Stomach (tissue), 19 donors: ENCODE measurements at places on chromosomes 2 and 18. TPM values are rescaled to one million over a fixed set of nuclear protein-coding genes. Genes with fewer than 3 reads are reported as not detected.

Gene CFAP65
- not detected for polyA plus RNA-seq

Gene FOSL2
- 27.6 TPM for polyA plus RNA-seq

Gene NPHP1
- polyA plus RNA-seq, result 3.9 TPM

Gene NCK2
- 45.5 TPM for polyA plus RNA-seq

Gene CREG2
- polyA plus RNA-seq, result not detected

Gene CRYGD
- polyA plus RNA-seq, result not detected

GRCh38 chr18:9871244-9871746, 14.5 kb upstream of the TXNDC2 start:
- no peak for DNase-seq

DNA sequence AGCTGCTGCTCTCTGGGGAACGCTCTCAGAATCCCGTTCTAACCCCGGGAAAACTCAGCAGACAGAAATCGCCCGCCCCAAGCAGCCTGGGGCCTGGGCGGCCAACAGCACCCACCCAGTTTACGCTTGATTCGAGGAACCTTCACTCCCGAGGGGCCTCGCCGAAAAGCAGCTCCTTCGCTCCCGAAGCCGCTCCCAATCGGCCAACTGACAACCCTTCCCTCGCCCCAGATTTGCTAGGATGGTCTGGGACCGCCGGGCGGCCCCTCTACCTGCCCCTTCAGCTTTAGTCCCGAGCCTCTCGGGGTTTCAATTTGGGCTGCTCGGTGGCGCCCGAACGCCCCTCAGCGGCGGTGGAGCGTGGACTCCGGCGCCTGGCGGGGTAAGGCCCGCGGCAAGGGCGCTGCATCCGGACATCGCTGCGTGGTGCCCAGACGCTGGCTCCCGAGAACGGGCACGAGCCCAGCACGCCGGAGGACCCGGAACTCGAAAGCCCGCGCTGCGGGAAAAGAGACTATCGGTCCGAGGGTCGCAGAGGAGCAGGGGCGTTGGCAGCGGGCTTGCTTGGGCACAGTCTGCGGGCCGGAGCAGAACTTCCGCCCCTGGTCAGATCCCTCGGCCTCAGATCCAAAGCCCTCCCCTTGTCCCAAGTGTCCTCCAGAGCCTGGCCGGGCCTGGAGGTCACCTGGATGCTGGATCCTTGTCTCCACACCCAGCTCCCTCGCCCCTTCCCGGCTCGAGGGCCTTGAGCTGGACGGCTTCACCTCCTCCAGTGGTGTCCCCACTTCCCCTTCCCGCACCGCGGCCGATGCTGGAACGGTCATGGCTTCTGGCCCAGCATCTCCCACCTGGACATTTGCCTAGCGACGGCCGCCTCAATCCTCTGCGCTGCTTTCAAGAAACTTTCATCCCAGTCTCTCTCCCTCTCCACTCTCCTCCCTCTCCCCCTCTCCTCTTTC, 3.0 kb upstream of the OTX1 start:
- no peak for DNase-seq

- no peak for DNase-seq
These were observed 40.7 kb downstream of the PARD3B start for GRCh38 chr2:204585930-204586329.

- DNase-seq, result no peak
These were observed 1016.4 kb upstream of the CRIM1 start for GRCh38 chr2:35339211-35339610.

DNA sequence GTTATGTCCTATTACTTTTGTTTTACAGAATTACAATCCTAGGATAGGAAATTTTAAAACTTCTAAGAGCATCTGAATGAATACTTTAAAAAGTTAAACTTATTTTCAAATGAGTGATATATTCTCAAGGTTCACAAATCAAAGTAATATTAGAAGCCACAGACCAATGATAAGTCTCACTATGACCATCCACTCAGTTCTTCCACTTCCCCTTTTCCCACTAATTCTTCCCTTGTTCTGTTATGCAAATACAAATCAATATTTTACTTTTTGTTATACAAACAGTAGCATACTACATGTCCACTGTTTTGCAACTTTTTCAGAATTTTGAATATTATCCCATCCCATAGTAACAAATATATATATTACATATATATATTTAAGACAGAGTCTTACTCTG, 20.2 kb downstream of the USP37 start:
- no peak for DNase-seq

DNA sequence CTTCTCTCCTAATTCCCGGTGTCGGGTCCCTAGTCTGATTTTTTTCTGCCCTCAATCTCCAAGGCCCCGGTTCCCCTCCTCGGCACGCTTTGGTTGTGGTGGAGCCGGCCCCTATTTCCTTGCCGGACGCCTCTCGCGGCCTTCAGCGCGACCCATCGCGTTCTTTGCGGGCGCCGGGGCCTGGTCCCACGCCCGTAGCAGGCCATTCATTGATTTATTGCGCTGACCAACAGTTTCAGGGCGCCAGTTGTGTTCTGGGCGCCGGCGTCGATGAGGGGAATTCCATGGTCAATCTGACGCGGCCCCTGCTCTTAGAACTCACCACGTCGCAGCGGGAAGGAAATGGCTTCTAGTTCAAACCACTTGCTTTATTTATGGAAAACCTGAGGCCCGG, 396 bp downstream of the CNOT9 start:
- DNase-seq, result peak; percentile 40

- no peak for DNase-seq
These were observed 1.5 kb upstream of the TTC39C start for GRCh38 chr18:24013051-24013450.

DNA sequence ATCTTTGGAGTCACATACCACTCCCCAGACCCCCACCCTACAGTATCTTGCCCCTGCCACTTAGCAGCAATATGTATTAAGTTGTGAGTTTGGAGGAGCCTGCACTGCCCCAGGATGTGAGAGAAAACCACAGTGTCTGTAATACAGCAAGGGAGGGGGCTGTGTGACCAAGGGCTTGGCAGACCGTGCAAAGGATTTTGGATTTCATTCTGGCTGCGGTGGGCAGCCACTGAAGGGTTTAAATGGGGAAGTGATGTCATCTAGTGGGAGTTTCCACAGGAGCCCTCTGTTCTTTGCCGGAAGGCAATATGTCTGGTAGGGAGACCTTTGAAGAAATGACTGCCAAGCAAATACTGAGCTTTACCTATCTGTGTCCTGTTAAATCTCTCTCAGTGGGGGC, 202.4 kb downstream of the FHOD3 start:
- DNase-seq, result no peak

GRCh38 chr2:153101187-153101586, 377.4 kb downstream of the RPRM start:
- peak; percentile 13 for DNase-seq

- DNase-seq, result no peak
These were observed 154.4 kb upstream of the SMAD2 start for GRCh38 chr18:48084858-48085257.

DNA sequence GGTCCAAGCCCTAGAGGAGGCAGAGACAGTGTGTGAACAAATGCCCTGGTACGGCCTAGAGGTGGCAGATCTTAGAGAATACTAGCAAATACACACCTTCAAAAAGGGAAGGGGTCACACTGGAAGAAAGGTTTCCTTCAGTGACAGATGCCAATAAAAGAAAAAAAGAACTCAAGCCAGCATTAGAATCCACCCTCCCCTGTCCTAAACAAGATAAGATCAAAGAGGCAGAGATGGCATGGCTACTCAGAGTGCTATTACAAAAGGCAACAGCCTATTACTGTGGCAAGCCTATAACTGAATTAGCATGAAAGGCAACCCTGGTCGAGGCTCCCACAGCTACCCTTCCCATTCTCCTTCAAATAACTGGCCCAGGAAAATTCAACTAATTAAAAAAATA, 69.6 kb downstream of the SMC6 start:
- no peak for DNase-seq

DNA sequence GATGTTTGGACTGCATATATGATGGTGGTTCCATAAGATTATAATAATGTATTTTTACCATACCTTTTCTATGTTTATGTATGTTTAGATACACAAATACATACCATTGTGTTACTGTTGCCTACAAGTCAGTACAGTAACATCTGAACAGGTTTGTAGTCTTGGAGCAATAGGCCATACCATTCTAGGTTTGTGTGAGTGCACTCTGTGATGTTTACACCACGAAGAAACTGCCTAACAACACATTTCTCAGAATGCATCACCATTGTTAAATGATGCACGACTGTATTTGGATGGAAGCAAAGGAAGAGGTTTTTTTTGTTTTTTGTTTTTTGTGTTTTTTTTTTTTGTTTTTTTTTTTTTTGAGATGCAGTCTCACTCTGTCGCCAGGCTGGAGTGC, 9.5 kb downstream of the DUSP19 start:
- DNase-seq, result no peak

DNA sequence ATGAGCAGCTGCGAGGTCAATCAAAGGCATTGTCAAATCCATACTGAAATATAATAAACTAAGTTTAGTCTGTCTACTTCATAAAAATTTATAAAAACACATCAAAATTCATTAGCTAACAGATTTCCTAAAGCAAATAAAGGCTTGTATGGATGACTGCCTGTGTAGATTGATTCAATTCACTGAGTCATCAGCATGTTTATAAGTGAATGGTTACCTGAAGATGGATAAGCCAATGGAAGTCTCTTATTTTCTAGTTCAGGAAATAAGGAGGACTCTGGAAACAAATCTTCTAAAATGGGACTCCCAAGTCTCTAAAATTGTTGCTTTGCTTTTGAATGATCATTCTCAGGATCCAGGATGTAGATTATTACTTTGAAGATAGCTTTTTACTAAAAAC, 57.0 kb upstream of the HNRNPA3 start:
- no peak for DNase-seq

DNA sequence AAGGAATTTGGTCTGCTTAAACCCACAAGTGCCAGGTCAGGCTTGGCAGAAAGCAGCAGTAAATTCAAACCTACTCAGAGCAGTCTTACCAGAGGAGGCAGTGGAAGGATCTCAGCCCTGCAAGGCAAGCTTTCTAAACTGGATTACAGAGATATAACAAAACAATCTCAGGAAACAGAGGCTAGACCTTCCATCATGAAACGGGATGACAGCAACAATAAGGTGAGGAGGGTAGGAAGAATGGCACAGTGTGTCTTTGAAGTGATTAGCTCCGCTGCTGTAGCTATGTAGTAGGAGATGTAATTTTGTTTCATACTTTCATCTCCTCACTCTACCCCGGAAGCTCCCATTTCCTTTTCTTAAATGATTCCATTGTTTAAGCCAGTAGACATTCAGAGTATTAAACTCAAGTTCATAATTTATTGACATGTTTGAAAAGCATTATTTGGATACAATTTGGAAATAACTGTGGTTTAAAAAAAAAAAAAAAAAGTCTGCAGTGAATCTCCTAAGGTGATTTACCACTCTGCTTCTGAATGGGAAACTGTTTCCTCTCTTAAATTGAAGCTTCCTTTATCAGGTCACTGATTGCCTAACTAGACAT, 29.4 kb upstream of the DYSF start:
- DNase-seq, result peak; percentile 2

GRCh38 chr2:166230024-166230723, 102.4 kb upstream of the SCN1A start:
- peak; percentile 48 for DNase-seq

GRCh38 chr18:40414155-40414754, 1540.8 kb upstream of the PIK3C3 start:
- DNase-seq, result no peak

- DNase-seq, result no peak
These were observed 35.8 kb upstream of the GRB14 start for GRCh38 chr2:164657129-164657528.

- no peak for DNase-seq
These were observed 283.2 kb upstream of the MEX3C start for GRCh38 chr18:51480407-51481261.

DNA sequence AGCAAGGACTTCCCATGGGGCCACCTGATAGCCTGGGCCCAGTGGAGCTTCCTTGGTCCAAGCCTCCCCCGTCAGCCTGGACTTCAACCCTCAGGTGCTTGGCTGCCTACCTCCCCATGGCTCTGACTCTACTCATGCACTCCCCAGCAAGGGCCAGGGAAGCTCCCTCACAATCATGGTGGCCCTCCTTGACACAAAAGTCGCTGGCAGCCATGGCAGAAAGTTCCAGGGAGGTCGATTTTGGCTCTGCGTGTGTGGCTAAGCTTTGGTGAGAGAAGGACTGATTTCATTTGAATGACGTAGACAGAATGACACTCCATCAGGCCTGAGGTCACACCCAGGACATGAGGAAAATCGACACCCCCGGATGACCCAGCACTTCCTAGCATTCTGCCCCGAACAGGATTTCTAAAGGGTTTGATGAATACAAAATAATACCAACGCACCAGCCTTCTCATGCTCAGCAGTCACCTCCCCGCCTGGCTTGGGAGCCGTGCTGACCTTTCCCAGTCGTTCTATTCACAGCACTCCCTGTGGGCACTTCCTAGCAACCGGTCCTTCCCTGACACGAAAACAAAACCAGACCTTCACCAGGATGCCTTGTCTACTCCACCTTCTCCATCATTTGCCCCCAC, 52.7 kb downstream of the LBH start:
- DNase-seq, result no peak

GRCh38 chr2:27021253-27022049, 11.3 kb upstream of the TMEM214 start:
- peak; percentile 40 for DNase-seq

- DNase-seq, result peak; percentile 83
These were observed 298.2 kb downstream of the CDCA7 start for GRCh38 chr2:173652767-173653431.

DNA sequence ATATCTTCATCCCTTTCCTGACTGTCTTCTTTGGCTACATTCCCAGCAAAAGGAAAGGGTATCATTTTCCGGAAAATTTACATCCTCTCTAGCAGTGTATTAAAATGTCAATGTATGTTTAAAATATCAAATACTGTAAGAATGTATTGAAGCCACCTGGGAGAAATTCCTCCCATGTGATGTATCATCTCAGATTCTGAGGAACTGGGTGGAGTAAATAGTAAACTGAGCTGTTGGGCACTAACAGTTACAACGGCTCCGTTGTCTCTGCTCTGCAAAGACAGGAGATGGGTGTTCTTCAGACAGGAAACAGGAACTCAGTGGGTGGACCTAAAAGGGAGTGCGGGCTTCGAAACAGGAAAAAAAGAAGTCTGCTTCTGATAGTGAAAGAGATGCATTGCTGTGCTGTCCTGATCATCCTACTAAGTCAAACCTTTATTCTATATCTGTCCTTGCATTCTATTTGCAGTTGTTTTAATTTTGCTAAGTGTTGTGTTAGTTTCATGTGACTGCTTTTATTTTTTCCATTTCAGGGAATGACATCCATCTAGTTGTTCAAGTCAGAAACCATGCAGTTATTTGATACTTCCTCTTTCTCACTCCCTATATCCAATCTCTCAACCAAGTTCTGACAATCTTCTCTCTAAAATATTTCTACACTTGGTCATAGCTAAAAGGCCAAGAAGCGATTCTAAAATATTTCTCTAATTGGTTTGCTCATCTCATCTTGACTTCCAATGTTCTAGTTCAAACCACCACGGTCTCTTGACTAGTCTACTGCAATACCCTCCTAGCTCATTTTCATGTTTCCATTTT, 19.4 kb downstream of the DOK1 start:
- no peak for DNase-seq

DNA sequence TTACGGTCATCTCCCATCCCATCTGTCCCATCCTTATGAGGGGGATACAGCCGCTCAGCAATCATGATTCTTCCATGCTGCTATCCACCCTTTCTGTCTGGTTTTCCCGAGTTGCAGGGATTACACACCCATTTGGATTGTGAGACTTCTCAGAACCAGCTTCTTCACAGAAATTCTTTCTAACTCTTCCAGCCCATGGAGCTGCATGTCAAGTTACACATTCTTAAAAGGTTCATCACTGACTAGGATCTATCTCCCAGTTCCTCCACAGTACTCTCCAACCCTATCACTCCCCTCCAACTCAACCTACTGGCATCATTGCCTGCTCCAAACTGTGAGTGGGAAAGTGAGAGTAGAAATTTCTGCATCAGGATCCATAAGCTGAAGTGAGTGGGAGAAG, 558.2 kb upstream of the TNP1 start:
- DNase-seq, result no peak

GRCh38 chr18:10536280-10536679, 10.5 kb downstream of the NAPG start:
- DNase-seq, result no peak
